ENCODE measurements at places on chromosomes 2 and 18.

DNA sequence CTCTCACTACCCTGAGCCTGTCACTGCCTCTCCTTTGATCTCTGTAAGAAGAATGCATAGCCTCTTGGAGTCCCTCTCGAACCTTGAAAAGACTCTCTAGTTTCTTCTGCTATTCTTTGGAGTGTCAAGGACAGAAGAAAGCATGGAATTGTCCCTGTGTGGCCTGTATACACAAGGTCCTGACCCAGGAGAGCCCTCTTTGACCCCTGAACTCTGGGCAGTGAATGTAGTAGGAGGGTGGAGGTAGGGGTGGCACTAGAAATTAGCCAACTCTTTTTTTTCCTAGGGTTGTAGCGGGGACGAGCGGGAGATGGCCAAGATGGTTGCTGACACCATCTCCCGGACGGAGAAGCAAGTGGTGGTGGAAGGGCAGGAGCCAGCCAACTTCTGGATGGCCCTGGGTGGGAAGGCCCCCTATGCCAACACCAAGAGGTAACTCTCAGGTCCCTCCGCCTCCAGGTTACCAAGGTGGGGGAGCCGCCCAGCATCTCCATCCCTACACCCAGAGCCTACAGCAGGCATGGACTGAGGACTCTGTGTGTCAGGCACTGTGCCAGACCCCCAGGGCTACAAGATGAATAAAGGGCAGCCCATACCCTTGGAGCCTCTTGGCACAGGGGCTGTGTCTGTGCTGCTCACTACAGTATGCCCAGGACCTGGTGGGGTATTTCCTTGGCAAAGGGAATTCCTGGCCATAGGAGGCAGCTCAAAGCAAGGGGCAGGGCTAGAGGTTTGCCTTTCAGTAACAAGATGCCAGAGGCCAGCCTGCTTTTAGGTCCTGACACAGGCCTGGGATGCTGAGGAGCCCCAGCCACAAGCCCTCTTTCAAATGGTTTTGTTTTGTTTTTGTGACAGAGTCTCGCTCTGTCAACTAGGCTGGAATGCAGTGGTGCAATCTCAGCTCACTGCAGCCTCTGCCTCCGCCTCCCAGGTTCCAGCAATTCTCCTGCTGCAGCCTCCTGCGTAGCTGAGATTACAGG, 16.4 kb downstream of the VIL1 start:
- no peak for DNase-seq

DNA sequence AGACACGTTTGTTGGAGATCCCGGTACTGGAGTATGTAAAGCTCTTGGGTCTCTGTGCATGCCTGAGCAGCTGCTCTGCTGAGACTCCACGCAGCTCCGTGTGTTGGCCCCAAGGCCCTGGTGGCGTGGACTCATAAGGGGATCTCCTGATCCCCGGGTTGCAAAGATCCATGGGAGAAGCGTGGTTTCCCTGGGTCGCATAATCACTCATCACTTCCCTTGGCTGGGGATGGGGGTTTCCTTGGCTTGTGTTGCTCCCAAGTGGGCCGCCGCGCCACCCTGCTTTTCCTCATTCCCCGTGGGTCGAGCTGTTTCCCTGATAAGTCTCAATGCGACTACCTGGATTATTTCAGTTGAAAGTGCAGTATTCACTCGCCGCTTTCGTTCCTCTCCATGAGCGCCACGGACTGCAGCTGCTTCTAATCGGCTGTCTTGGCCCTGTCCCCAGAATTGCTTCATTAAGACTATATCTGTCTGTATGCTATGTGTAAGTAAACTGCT, 76.0 kb downstream of the EPC2 start:
- no peak for DNase-seq

DNA sequence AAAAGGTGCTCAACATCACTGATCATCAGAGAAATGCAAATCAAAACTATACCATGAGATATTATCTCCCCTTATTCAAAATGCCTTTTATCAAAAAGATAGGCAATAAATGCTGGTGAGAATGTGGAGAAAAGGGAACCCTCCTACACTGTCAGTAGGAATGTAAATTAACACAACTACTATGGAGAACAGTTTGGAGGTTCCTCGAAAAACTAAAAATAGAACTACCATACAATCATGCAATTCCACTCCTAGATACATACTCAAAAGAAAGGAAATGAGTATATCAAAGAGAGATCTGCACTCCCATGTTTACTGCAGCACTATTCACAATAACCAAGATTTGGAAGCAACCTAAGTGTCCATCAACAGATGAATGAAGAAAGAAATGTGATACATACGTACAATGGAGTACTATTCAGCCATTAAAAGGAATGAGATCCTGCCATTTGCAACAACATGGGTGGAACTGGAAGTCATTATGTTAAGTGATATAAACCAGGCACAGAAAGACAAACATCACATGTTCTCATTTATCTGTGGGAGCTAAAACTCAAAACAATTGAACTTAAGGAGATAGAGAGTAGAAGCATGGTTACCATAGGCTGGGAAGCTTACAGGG, 63.8 kb downstream of the MAP4K3 start:
- DNase-seq, result no peak

DNA sequence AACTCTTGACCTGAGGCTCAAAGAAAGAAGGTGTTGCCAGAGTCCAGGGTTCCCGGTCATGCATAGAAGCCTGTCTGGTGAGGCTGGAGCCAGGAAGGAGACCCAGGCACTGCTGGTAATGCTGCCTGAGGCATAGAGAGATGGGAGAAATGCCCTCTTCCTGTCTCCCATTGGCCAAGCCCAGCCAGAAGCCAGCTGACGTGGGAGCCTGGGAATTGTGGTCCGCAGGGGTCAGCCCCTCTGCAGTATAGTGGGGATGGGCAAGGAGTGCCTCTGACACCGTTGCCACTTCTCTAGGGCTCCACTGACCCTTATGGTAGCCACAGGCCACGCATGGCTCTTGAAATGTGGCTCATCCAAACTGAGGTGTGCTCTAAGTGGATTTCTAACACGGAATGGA, 95.7 kb downstream of the CTIF start:
- DNase-seq, result no peak

- no peak for DNase-seq
These were observed 27.5 kb upstream of the SUCLG1 start for GRCh38 chr2:84486441-84487115.

GRCh38 chr2:228329282-228329681, 147.8 kb upstream of the SPHKAP start:
- no peak for DNase-seq

GRCh38 chr2:85719609-85720240, 25.6 kb downstream of the GNLY start:
- DNase-seq, result no peak

DNA sequence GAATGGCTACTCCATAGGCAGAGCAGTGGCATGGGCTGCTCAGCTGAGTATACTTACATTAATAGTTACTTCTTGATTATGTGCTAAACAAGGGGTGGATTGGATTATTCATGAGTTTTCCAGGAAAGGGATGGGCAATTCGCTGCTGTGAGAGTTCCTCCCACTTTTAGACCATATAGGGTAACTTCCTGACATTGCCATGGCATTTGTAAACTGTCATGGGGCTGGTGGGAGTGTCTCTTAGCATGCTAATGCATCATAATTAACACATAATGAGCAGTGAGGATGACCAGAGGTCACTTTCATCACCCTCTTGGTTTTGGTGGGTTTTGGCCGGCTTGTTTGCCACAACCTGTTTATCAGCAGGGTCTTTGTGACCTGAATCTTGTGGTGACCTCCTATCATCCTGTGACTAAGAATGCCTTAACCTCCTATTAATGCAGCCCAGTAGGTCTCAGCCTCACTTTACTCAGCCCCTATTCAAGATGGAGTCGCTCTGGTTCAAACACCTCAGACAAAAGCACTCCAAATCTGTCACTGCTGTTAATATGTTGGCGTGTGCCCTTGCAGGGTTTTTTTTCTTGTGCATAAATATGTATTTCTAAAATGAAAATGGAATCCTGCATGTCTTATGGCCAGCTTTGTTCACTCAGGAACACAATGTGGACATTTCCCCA, 56.0 kb downstream of the CYBRD1 start:
- DNase-seq, result no peak

GRCh38 chr2:123853161-123853560, 171.9 kb upstream of the CNTNAP5 start:
- DNase-seq, result no peak

- no peak for DNase-seq
These were observed 53.0 kb downstream of the EPHA4 start for GRCh38 chr2:221518935-221519625.

DNA sequence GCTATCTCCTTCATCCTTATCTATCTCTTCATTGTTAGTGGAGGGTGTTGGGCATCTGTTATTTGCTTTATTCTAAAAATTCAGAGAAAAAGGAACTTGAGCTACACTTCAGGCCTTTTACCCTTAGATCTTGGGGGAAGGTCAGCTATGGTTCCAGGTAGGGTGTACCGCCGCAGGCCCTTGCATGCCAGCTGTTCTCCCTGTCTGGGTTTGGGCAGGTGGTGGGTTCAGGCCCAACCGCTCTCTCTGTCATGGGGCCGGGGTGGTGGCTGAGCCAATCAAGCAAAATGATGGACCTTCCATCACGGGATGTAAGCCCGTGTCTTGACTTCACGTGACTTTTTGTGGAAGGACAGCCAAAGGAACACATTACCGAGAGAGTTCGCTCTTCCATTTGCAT, 231.1 kb downstream of the LDLRAD4 start:
- no peak for DNase-seq

DNA sequence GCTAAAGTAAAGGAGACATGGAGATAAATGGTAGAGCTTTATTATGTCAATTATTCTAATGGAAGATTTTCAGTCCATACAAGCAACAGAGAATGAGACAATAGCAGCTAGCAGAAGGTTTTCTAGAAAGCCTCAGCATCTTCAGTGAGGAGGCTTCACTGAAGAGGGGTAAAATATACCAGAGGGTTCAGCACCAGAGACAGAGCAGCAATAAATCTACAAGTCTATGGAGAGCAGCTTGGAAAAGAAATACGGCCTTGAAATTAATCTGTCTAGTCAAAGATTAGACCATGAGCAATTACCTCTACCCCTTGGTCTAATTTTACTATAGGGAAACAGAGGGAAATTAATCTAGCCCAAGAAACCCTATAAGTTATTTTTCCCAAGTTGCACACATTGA, 185.7 kb upstream of the CRIM1 start:
- no peak for DNase-seq

DNA sequence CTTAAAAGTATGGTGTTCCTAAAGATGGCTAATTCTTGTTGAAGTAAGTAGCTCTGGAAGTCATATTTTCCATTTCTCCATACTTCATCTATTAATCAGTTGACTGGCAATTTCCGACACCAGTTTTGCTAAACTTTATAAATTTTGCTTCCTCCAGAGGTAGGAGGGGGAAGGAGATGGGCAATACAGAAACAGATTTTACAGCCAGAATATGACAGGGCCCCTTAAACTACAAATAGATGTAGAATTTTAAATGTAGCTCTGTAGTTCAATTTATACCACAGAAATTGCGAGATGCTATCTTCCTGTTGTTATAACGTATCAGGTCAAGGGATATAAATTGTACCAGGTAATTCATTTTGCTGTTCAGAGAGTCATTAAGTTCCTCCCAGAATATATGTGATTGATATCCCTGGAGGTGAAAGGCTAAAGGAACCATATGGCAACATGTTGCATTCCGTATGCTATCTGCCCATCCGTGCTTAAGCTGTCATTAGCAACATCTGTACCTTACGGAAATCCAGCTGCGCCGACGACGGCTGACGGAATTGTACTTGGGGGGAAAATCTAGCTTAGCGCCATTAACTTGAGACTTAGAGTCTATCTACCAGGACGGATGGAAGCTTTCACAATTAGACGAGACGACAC, 8.4 kb upstream of the NR4A2 start:
- DNase-seq, result no peak

DNA sequence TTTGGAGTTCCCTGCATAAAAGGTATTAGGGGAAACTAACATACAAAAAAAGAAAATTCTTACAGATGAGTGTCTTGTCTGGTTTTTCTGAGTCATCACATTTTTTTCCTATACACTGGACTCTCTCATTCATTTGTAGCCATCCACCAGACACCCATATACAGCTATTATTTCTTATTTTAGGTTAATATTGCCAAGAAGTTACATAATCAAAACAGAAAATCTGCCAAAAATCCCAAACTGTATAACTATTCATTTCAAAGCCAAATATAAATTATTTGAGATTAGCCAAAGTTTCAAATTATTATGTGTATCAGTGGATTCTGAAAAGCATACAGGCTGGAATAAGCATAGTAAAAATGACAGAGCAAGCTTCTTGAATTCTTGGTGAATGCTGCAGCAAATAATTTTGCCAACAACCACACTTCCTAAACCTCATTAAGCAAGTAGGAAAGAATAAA, 191.2 kb downstream of the NCKAP5 start:
- DNase-seq, result no peak

DNA sequence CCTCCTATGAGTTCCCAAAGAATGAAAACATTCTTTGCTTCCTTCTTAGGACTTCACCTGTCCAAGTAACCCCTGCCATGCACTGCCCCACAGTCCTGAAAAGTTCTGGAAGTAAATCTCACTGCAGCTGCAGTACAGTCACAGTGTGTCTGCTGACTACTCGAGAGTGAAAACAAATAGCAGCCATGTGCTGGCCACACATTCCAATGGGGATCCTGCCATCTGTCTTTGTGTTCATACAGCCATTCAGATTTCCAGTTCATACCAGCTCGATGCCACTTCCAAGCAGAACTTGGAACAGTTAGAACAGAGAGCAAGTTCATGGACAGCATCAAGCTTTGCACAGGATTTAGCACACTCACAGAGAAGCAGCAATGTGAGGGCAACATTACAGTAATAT, 629.9 kb upstream of the ACVR2A start:
- no peak for DNase-seq

DNA sequence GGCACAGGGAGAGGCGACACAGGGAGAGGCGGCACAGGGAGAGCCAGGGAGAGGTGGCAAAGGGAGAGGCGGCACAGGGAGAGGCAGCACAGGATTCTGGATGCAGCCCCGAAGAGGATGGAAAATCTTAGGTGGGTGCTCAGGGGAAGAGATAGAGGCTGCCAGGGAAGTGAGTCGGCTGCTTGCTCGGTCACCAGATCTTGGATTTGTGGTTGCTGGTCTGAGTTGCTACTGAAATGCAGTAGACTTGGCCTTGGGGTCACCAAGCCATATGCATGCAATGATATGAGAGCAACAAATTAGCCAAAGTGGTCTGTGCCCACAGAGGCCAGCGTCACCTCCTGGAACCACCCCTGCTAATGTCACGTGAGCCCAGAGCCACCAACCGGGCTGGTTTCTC, 117.2 kb upstream of the SALL3 start:
- DNase-seq, result no peak

- no peak for DNase-seq
These were observed 854.3 kb downstream of the LRRTM4 start for GRCh38 chr2:76667821-76668271.

DNA sequence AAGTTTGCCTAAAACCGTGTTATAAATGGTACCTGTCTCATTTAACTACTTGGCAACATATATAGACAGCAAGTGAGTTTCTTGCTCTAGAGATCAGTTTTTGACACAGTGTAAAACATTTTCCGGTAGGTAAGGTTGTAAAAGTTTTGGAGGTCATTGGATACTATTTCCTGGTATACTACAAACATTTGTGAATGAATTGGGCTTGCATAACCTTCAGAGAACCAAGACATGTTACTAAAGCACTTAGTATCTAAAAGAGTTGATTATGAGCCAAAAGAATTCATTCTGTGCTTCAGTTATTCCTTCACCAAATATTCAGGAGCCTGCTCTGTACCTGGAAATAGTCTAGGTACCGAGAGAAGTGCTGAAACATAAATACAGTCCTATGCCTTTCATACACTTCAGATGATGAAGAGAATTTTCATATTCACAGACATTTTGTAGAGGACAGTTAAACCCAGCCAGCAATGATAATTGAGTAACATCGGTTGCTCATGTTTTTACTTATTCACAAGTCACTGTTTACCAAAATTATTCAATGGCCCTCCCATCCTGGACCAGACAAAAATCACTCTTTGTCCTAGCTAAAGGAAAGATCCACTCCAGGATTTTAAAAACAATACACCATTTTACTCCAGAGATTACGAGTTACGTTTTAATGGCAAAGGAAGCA, 319.4 kb upstream of the RBMS1 start:
- DNase-seq, result no peak

Data from iPS DF 6.9 (cell line).